ENCODE measurements at places on chromosomes 16 and 17. TPM values are rescaled to one million over a fixed set of nuclear protein-coding genes. Genes with fewer than 3 reads are reported as not detected.

TBC1D3 gene
- total RNA-seq: not detected

PITPNM3 gene
- 0.57 TPM for total RNA-seq

SOX15 gene
- total RNA-seq: 1.1 TPM

CACNG4 gene
- 0.05 TPM for total RNA-seq

PTX4 gene
- total RNA-seq: not detected

AIPL1 gene
- total RNA-seq: not detected

TMEM235 gene
- total RNA-seq: not detected

NPIPA7 gene
- total RNA-seq: 5.5 TPM

NPIPB9 gene
- 1.6 TPM for total RNA-seq

EFCAB3 gene
- total RNA-seq: not detected

MLST8 gene
- 26.3 TPM for total RNA-seq

USP43 gene
- total RNA-seq: not detected

TVP23B gene
- total RNA-seq: 21.0 TPM

KRT14 gene
- total RNA-seq: not detected

GLIS2 gene
- 31.4 TPM for total RNA-seq

PLA2G10 gene
- total RNA-seq: not detected

CCL4L2 gene
- total RNA-seq: not detected

WNK4 gene
- total RNA-seq: not detected

SLC22A31 gene
- not detected for total RNA-seq

KRT33A gene
- not detected for total RNA-seq

CDH15 gene
- 0.27 TPM for total RNA-seq

NAA38 gene
- total RNA-seq: 68.8 TPM

LRRC37A2 gene
- 2.9 TPM for total RNA-seq

FN3K gene
- 82.4 TPM for total RNA-seq

NACA2 gene
- not detected for total RNA-seq

Measured in cardiac septum (tissue), 1 donor.